Astrocyte of the spinal cord (primary cell): ENCODE measurements at places on chromosomes 7 and 10.

DNA sequence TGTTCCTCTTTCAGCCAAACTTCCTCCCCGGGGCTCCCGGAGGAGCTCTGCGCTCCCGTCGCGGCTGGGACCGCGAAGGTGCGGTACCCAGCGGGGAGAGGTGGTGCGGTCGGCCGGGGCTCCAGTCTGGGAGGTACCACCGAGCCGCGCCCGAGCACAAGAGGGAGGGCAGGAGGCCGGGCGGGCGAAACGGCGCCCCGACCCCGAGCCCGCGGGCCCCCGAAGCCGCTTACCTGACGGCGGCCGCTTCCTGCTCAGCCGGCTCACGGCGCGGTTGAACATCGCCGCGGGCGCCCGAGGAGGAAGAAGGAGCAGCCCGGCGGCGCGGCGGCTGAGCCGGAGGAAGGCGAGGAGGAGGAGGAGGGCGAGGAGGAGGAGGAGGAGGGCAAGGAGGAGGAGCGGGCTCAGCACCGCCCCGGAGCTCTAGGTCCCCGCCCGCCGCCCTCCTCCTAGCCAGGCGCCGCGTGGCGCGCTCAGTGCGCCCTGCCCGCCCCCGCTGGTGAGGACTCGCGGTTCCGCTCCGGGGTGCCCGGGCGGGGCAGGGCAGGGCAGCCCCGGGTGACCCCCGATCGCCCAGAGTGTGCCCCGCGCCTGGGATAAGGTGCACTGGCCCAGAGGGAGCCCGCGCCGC, at the start of gene RGS10:
RGS10 (minus strand) TSS at position 363 of the 631 bp plus-strand sequence; CDS start at position 282, 81 bp downstream.
- DNase-seq = peak; percentile 70

DNA sequence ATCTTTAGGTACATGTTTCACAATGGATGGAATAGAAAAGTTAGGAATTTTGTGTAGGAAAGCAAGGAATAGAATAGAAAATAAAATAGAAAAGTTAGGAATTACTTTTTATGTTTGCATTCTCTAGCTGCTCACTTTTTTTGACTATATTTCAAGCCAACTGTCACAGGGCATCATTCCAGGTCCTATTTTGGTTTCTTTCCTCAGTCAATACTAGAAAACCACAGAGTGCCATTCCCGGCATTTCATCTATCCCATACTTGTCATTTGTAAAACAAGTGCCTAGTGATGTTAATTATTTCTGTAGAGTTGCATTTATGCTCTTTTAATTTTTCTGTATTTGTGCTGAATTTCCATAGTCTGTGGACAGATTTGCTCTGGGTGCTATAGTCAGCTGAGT, 66.2 kb downstream of the SDK1 start:
- DNase-seq = peak; percentile 47

- DNase-seq = no peak
These were observed 568.2 kb downstream of the DNAJB6 start for GRCh38 chr7:157904866-157905570.

DNA sequence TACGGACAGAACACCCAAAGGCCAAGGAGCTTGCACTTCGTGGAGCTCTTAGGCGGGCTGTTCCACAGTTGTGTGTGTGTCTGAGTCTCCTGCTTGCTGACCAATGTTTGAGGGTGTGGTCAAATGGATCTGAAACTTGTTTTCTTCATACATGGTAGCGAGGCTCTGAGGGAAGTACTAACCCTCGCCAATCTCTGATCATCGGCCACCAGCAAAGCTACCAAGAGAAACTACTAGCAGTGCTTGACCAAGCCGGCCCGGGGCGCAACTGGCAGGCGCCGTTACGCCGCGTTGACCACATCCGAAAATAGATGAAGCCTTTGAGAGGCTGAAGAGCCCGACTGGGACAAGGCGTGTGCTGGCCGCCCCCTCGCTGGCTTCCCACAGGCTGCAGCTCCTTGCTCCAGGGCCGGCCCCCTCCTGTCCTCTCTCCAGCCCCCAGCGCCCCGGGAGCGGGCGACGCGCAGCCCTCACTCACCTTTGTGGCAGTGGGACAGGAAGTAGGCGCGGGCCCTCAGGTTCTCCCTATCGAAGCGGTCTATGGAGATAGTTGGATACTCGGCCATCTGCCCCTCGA, 384 bp downstream of the DCLRE1C start:
- DNase-seq = peak; percentile 70

DNA sequence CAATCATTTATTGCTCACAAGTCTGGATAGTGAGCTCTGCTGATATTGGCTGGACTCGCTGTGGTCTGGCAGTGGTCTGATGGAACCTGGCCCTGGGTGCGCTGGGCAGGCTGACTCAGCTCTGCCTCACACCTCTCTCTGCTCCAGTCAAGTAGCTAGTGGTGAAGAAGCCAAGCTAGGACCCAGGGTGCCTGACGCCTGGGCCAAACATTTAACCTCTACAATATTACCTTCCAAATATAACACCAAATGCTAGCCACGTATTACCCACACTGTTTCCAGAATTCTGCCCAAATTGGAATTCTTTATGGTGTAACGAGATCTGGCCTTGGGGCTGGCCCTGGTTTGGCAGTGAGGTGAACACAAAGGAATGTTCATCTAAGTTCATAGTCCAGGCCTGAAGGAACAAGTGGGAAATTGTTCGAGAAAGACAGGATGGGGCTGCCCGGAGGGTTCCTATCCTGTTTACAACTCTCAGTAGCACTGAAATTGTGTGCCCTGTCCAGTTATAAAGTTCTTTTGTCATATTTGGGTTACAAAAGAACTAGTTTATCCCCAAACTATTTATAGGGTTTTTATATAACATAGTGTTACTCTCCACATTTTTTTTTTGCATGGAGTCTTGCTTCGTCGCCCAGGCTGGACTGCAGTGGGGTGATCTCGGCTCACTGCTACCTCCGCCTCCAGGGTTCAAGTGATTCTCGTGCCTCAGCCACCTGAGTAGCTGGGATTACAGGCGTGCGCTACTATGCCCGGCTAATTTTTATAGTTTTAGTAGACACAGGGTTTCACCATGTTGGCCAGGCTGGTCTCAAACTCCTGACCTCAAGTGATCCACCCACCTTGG, 16.3 kb downstream of the OR2AE1 start:
- peak; percentile 95 for DNase-seq

GRCh38 chr10:74047304-74047703, 49.4 kb downstream of the VCL start:
- DNase-seq = peak; percentile 74

DNA sequence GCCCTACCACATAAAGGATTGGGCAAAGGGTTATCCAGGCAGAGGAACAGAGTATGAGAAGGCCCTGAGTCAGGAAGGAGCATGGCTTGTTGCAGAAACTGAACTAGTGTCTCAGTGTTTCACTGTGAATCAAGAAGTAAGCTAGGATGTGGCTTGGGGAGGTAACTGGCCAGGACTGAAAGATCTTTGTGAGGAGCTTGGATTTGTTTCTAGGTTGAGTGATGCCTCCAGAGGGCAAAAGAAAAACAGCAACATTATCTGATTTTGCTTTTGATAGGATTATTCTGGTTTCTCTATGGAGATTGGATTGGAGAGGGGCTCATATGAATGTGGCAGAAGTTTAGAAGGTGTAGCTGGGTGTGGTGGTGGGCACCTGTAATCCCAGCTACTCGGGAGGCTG, 137.9 kb upstream of the HDAC9 start:
- no peak for DNase-seq
